Activated T-cell treated with anti-CD3 and anti-CD28 coated beads for 48 hours (primary cell): ENCODE measurements at places on chromosomes 7 and 10.

DNA sequence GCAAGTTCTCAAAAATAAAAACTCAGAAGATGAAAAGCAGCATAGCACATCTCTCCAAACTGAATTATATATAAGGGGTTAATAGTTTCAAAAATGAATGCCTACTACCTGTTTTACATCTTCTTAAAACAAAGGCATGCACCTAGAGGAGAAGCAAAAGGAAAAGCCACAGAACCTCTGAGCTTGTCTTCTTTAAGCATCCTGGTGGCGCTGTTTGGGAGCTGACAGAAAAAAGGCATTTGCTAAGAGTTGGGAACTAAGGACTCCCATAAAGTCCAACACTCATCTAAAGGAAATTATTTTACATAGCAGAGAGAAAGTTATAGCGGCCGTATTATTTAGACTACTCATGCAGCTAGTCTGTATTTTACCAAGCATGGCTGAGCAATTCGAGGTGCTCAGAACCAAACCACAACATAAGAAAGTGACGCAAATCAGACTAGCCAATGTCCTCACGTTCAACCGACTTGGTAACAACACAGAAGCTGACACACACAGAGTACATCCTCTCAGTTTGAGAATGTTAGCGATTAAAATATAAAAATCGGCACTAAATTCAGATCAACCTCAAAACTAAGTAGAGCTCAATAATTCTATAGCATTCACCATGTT lies 38.8 kb downstream of the PTN start:
- DNase-seq = no peak

- DNase-seq = no peak
Measured at GRCh38 chr7:23532490-23533237, 883 bp upstream of the TRA2A start.

DNA sequence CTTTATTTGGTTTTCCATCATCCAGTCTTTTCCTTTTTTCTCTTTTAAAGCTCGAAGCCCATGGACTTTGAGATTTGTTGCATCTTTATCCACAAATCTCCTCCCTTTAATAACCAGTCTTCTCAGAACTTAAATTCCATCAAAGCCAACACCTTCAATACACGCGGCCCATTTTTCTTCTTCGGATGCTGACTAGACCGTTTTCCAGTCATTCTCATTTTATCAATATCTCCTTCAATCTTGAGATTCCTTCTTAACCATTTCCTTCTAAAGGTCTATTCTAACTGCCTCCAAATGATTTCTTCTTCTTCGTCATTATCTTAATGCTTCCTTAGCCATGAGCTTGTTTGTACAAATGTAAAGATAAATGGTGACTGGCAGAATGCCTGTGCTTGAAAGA lies 173.5 kb downstream of the BAMBI start:
- DNase-seq = no peak

- no peak for DNase-seq
Measured at GRCh38 chr10:89653410-89653869, 8.4 kb upstream of the PANK1 start.

DNA sequence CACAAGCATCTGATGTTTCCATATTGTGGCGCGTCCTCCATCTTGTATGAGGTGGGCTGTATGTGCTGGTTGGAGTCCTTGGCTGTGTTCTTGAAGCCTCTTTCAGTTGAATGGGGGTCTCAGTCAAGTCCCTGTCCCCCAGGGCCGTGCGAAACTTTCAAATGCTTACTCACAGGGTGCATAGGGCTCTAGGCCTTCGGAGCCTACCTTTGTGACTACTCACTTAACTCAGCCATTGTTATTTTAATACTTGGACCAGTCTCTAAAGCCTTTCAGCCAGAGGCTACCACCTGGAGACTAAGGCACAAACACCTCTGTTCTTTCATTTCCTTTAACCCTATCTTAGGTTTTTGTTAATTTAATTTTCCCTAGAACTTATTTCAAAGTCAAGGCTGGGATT lies 785.9 kb downstream of the GATA3 start:
- DNase-seq = no peak
